Left lobe of liver (tissue), 2 donors: ENCODE measurements at places on chromosomes 7 and 10.

GRCh38 chr10:68135362-68135761 lies 26.1 kb downstream of the MYPN start:
- no peak for DNase-seq

DNA sequence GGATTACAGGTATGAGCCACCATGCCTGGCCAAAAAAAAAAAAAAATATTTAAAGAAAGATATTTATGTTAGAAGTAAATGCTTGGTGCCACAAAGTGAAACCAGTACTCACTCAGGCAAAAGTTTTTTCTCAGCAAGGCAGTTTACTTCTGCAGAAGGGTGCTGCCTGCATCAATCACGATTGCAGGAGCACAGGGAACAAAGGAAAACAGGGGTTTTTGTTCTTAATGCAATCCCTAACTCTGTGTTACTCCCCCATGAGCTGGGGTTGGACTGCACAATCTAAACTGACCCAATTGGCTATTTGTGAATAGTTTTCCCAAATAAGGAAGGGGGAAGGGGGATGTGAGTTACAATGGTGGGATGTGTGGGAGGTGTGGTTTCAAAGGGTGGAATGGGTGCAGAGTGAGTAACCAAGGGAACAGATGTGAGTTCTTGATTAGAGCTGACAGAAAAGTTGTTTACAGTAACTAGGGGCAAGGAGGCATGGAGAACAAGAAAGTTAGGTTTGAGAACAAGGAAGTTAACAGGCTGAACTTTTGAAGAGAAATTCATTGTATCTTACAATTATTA lies 255.4 kb downstream of the TYW1 start:
- DNase-seq, result no peak

DNA sequence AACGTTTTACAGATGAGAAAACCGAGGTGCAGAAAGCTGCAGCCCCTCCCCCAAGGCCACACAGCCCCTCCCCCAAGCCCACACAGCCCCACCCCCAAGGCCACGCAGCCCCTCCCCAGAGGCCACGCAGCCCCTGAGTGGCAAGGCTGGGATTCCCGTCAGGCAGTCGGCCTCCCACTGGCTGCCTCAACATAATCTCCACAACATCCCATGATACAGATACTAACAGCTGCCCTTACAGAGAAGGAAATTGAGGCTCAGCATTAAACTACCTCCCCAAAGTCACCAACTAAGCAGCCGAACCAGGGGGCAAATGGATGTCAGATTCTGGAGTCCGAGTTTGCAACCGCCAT lies 15.9 kb downstream of the SH3PXD2A start:
- DNase-seq, result no peak

GRCh38 chr10:43965918-43966570 lies 317.4 kb upstream of the ZNF32 start:
- DNase-seq, result peak; percentile 33

GRCh38 chr7:35555934-35556333 lies 139.0 kb downstream of the HERPUD2 start:
- DNase-seq, result no peak

DNA sequence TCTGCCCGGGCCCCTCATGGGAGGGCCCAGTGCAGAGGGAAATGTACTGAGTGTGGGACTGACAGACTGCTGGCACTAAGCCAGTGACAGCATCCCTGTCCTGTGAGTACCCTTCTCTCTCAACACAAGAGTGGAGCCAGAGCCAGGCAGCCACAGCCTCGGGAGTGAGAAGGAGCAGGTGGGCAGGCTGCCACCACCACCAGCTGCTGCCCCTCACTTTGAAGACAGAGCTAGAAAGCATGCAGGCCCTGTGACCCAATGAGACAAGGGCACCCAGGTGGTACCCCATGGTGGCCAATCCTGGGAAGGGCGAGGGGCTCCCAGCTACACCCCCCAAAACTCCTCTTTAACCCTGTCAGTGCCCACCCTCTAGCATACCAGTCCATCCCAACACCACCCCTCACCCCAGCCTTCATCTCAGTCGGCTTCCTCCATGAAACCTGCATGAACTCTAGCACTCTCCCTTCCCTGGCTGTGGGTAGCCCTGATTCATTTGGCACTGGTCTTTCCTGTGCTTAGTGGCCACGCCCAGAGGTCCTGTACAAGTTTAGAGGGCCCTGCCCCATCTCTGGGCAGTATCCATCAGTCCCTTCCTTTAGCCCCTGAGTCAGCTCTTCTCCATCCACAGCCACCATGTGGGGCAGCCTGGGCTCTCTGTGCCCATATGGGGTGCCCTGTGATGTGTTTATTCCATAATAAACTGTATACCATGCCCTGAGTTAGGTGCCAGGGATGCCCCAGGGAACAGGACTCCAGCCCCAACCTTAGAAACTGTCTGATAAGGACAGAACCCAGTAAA lies 207.0 kb upstream of the ZMIZ1 start:
- no peak for DNase-seq

DNA sequence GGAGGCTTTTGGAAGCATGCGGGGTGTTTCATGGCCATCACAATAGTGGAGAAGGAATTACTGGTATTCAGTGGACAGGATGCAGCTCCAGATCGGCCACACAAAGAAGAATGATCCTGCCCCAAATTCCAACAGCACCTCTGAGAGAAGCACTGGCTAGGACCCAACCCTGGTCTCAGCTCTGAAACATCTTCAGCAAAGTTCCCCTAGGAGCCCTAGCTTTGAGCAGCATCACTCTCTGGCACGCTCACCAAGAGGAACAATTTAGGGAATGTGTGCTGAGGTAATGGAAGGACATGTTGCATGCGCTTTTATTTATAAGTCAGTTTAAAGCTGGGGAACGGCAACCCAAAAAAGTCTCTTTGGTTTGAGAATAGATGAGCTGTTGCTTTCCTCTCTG lies 5.5 kb upstream of the OPN1SW start:
- DNase-seq, result no peak

DNA sequence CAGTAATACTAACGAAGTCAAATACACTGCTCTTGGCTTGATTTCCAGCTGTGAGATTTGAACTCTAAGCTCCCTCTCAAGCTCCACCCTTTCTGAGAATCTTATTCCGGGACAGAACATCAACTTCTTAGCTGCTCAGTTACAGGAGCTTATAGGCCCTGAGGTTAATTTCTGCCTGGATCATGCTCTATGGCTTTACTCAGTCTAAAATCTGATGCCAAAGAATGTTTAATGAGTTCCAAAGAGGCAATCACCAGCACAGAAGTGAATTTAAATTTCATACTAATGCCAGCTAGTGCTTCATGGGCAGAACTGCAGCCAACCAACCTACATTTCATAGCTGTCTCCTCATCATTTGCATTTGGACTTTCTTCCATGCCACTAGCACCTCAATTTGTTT lies 707.2 kb downstream of the MAGI2 start:
- no peak for DNase-seq

- DNase-seq, result no peak
These were observed 50.8 kb downstream of the ZNF503 start for GRCh38 chr10:75350791-75351190.

DNA sequence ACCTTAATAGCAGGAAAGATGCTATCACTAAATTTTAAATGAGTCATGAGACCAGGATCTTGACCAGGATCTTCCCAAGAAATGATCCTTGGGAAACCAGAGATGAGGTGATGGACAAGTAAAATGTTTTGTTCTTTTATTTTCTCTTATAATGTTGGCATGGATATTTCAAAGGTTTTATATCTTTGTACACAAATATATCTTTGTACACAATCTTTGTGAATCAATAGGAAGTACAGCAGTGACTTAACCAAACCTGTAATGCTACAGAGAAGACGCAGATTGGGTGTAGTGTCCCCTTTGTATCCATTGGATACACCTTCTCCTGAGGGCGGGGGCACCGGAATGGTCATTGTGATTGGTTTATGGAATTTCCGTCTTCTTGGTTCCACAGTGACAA lies 180.1 kb upstream of the CCDC6 start:
- no peak for DNase-seq

GRCh38 chr10:131673396-131673795 lies 227.4 kb upstream of the PPP2R2D start:
- no peak for DNase-seq

GRCh38 chr7:132618271-132618955 lies 42.1 kb upstream of the PLXNA4 start:
- DNase-seq, result no peak

GRCh38 chr10:70478191-70479164 lies at the start of gene PALD1:
Gene PALD1 (plus strand): TSS chr10:70478767. CDS start chr10:70525952, 47,185 bp downstream.
- DNase-seq, result peak; percentile 63

- DNase-seq, result peak; percentile 76
These were observed 679 bp downstream of the ARF5 start for GRCh38 chr7:127588697-127589482.

DNA sequence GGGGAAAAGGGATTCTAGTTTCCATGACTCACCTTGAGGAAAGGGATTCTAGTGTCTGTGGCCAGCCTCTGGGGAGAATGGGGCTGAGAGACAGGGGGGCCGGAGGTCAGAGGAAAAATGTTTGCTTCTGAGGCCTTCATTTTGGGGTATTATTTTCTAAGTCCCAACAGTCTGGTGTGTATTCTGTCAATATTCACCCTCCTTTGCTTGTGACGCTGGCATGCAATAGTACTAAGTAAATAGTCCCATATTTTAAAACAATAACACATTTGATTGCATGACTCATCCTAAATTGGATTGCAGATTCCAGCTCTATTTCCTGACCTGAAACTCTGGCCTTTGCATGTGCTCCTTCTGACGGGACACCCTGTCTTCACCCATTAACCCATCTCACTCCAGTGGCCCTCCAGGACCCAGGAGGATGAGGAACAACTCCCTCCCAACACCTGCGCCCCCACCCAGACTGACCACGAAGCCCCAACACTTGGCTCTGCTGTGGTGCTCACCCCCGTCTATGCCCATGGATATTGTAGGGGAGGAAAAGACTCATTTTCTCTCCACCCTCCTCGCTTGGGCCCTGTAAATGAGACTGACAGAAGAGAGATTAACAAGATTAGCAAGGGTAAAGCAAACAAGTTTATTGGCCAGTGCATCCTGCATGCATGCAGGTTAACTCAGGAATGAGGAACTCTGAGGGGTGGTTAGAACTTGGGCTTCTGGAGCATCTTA lies 495.6 kb upstream of the KLF6 start:
- no peak for DNase-seq

GRCh38 chr7:76202666-76203030 lies 952 bp downstream of the SRRM3 start:
- DNase-seq, result no peak

DNA sequence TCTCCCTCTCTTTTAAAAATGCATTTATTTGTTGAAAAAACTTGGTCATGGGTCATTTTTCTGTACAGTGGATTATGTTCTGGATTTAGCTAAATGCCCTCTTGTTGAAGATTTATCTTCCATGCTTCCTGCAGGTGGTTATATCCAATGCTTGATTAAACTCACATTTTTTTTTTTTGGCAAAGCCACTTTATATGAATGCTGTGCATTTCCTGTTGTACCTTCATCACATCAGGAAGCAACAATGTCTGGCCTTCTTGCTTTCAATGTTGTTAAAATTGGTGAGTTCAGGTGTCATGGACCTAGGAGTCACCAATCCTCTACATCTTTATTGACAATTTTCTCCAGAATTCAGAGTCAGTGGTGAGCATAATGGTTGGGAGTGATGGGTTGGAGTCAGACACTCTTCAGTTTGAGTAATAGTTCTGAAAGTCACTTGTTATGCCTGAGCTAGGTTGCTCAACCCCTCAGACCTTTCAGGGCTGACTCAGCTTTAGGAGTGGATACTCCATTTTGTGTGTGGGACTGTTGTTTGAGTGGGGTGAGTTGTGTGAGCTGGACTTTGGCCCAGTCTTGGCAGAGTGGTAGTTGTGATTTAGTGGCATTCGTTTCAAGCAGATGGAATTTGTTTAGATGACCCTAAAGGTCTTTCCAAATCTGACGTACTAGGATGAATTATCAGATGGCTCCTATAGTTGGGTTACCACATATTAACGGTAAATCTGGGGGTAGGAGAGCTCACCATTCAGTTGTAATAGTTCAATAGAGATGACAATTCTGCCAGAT lies 213.5 kb upstream of the ZNF32 start:
- DNase-seq, result no peak

DNA sequence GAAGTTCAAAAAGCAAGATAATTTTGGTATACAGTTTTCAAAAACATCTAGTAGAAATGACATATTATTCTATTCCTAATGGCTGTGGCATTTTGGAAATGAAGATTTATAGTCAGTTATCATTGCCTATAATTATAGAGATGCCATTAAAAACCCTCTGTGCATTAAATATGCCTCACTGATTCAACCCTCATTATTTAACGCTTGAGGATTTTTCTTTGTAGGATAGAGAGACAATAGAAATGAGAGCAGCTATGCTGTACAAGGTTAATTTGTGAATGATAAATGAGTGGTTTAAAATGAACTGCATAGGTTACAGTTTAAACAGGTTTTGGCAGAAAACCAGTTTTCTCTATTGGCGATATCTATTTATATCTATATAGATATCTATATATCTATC lies 32.2 kb upstream of the SEMA3A start:
- no peak for DNase-seq

- DNase-seq, result no peak
These were observed 718 bp downstream of the DYNC2I1 start for GRCh38 chr7:158856883-158857668.

DNA sequence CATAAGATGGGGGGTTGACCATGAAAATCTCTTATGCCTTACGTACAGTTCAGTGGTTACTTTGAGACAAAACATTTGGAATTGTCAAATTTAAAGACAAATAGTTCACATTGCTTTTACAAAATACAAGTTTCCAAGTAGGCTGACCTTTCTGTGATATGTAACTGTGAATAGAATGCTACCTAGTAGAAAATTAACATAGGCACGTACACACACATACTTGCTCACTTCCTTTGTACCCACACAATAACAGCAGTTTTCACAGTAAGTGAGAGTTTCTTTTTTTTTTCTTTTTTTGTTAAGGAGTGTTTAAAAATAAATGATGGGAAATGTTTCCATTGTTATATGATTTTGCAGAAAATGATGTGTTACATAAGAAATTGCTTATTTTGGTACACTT lies 53.3 kb upstream of the SP8 start:
- no peak for DNase-seq

GRCh38 chr10:33301097-33301789 lies 33.2 kb downstream of the NRP1 start:
- no peak for DNase-seq

DNA sequence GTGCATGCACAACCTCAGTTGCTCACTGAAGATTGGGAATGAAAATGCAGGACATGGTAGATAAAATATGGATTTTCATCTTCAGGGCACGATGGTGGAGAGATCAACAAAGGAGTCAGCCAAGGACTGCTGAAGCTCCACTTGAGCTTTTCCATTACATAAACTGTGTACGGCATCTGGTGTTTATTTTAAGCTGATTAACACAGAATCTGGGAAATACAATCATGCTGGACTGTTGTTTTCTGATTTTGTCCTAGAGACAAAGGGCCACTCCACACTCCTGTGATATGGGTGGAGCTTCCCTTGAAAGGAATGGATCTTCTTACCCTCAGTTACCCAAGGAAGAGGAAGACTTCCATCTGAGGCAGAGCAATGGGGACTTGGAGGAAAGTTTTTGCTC lies 120.6 kb downstream of the SAMD9 start:
- DNase-seq, result no peak
